SJCRH30 (cell line): ENCODE measurements at places on chromosomes 6 and 20. TPM values are rescaled to one million over a fixed set of nuclear protein-coding genes. Genes with fewer than 3 reads are reported as not detected.
A peak's percentile ranks its signal among the peaks of the same experiment; 100 is the strongest.

GRCh38 chr20:3820901-3821727 lies 767 bp downstream of the AP5S1 start:
- no peaks in the 10 kb centered on the region; the same call in none of the 2 replicates for H3K36me3 ChIP-seq
- no peak for DNase-seq
- H3K27ac ChIP-seq = peak overlapping the region; percentile 96
- no peaks in the 10 kb centered on the region for H3K27me3 ChIP-seq
- peaks cover 11% of the 10 kb centered on the region for H3K4me1 ChIP-seq

- H3K36me3 ChIP-seq = no peaks in the 10 kb centered on the region
- no peak overlapping the region for H3K27ac ChIP-seq
- H3K4me1 ChIP-seq = no peaks in the 10 kb centered on the region
- no peak overlapping the region for H3K4me3 ChIP-seq
- H3K27me3 ChIP-seq = no peaks in the 10 kb centered on the region
- DNase-seq = no peak
Observed at GRCh38 chr6:159033160-159034049, 11.4 kb downstream of the TAGAP start.

DNA sequence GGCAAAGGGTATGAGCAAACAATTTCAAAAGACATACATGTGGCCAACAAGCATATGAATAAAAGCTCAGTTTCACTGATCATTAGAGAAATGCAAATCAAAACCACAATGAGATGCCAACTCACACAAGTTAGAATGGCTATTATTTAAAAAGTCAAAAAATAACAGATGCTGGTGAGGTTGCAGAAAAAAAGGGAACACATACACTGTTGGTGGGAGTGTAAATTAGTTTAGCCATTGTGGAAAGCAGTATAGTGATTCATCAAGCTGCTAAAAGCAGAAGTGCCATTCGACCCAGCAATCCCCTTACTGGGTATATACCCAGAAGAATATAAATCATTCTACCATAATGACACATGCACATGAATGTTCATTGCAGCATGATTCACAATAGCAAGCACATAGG lies 6.7 kb upstream of the KHDC1L start:
- H3K36me3 ChIP-seq = no peaks in the 10 kb centered on the region
- no peak overlapping the region for H3K4me3 ChIP-seq
- no peaks in the 10 kb centered on the region for H3K27me3 ChIP-seq

GRCh38 chr20:34302312-34302722 lies 838 bp downstream of the AHCY start:
- no peak for DNase-seq
- peaks cover 3% of the 10 kb centered on the region; the same call in 1 of the 2 replicates for H3K36me3 ChIP-seq
- H3K27me3 ChIP-seq = no peaks in the 10 kb centered on the region
- H3K4me3 ChIP-seq = peak overlapping the region; percentile 86

DNA sequence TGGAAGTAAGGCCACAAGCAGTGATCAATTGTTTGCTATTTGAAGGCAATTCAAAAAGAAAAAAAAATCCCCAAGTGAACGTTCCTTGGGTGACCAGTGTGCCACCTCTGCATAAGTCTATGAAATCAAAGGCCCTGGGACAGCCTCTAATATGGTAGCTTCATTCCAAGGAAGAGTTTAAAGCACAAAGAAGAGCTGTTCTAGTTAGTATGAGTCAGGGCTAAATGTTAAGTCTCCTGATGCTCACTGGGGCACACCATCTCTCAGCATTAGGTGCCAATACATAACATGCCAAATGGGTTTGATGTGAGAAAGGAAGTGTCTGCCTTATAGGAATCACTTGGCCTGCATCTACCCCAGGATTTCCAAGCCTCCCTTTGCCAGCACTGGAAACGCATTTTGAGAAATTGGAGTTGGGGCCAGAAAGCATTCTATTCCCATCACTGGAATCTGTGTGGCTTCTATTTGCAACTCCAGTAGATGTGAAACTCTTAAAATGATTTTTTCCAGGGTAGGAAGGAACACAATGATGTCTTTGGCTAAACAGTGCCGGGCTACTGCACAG lies 13.0 kb downstream of the UNC5CL start:
- no peaks in the 10 kb centered on the region for H3K27me3 ChIP-seq
- DNase-seq = no peak
- H3K27ac ChIP-seq = no peak overlapping the region
- H3K4me3 ChIP-seq = no peak overlapping the region

- H3K36me3 ChIP-seq = no peaks in the 10 kb centered on the region
- DNase-seq = no peak
- 0 out of 2 replicates have a peak, but pooled peaks cover 3% of the 10 kb centered on the region for H3K27me3 ChIP-seq
- no peaks in the 10 kb centered on the region for H3K4me1 ChIP-seq
- H3K4me3 ChIP-seq = no peak overlapping the region
Observed at GRCh38 chr20:15802020-15802419, 771.2 kb downstream of the KIF16B start.

DNA sequence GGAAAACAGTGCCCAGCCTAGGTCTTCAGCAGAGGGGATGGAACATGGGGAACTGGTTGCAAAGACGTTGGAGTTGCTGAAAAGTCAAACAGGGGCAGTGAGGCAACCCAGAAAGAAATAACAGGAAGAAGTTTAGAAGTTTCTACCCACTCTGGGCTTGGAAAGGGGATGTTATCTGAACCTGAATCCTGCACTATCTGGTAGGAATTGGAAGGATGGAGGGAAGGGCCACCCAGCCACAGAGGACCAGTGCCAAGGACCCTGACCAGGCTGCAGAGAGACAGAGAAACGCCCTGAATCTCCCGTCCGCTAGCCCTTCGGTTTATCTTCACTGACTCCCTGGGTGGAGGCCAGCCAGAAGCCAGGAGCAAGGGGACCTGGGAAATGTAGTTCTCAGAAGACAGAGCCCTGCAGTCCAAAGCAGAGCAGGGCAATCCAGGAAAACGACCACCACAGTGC lies 217.3 kb upstream of the RREB1 start:
- no peaks in the 10 kb centered on the region for H3K36me3 ChIP-seq
- peaks cover 18% of the 10 kb centered on the region for H3K4me1 ChIP-seq
- H3K27ac ChIP-seq = no peak overlapping the region
- H3K4me3 ChIP-seq = no peak overlapping the region
- no peaks in the 10 kb centered on the region for H3K27me3 ChIP-seq

DNA sequence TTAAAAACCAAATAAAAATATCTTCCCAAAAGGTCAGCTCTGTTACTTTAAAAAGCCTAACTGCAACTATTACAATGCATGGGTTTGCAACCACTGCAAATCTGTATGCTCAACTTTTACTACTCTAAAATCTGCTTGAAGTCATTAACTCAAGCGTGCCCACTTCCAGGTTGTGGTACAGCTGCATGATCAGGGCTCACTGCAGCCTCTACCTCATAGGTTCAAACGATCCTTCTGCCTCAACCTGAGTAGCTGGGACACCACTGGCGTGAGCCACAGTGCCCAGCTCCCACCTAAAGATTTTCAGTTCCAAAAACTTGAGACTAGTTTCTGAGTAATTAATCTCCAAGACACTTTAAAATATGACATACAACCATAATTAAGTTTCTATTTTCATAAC lies 8.2 kb downstream of the DIDO1 start:
- no peak overlapping the region for H3K27ac ChIP-seq
- H3K4me1 ChIP-seq = peaks cover 16% of the 10 kb centered on the region
- peaks cover 11% of the 10 kb centered on the region for H3K36me3 ChIP-seq

DNA sequence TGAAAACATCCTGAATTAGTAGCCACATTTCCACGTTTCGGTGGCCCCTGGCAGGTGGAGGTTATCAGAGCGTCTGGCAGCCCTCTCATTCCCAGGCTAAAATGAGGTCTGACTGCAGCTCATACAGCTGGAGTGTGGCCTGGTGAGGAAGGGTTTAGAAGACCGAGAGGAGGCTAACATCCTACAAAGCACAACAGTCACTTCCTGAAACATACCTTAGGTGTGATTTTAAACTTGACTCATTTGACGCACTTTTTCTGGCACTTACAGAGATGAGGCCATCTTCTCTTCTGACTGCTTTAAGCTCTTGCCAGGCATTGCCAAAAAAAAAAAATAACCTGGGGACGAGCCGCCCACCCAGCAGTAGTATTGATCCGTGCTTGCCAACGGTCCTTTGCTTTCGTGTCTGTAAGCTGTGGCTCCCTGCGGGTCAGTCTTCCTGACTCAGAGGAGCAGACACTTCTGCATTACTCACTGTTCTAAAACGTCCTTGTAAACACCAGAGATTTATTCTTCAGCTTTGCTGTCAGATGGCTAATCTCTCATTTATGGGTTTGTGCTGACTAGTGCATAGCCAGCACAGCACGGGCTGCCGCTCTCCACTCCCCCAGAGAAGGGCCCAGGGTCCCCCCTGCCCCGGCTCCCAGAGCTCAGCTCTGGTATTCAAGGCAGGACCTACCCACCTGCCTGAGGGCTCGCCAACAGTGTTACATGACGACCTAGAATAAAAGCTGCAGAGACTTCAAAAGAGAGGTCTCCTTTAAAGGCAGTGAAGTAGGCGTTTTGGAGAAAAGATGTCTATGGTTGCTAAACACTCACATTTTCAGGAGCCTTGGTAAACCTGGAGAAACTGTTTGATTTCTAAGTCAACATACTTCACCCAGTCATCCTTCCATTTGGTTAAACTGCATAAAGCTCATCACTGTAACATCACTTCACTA lies 78.5 kb upstream of the FRMD1 start:
- H3K4me1 ChIP-seq = no peaks in the 10 kb centered on the region
- H3K36me3 ChIP-seq = no peaks in the 10 kb centered on the region
- DNase-seq = no peak
- H3K27ac ChIP-seq = no peak overlapping the region

- H3K4me1 ChIP-seq = no peaks in the 10 kb centered on the region
- no peak overlapping the region for H3K4me3 ChIP-seq
- no peak overlapping the region for H3K27ac ChIP-seq
- H3K27me3 ChIP-seq = no peaks in the 10 kb centered on the region
- DNase-seq = no peak
- no peaks in the 10 kb centered on the region for H3K36me3 ChIP-seq
Observed at GRCh38 chr6:70380771-70381416, 32.4 kb upstream of the FAM135A start.

DNA sequence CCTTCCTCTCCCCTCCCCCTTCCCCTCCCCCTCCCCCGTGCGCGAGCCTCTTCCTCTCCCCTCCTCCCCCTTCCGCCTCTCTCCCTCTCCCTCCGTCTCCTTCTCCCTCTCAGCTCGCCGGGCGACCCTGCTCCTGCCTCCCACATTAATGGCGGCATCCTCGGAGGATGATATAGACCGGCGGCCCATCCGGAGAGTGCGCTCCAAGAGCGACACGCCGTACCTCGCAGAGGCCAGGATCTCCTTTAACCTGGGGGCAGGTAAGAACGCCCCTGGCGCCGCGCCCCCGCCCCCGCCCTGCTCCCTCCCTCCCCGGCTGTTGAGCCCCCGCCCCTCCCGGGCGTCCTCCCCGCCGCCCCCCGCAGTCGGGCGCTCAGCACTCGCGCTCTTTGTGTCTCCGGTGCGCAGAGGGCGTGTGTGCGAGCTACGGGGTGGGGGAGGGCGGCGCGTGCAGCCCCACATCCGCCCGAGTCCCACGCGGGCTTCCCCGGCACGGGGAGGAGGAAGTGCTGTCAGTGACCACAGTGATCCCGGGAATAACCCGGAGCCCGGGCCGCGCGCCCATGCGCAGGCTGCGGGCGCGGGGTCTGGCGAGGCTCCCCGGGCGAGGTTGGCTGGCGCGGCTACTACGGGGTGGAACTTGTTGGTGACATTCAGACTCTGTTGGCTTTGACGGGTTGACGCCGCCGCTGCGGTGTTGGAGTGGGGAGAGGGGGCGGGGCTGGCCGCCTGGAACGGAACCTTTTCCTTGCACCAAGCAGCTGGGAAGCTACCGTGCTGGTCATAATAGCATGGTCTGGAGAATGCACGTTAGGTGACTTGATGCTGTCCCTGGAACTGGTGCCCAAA lies 33.2 kb downstream of the PHACTR1 start:
- no peak overlapping the region for H3K4me3 ChIP-seq
- no peaks in the 10 kb centered on the region for H3K36me3 ChIP-seq
- no peak overlapping the region for H3K27ac ChIP-seq
- H3K4me1 ChIP-seq = no peaks in the 10 kb centered on the region

POLR3F gene
- 25.5 and 28.8 TPM in 2 replicates for total RNA-seq
